Stimulated activated CD4-positive, alpha-beta T cell treated with anti-CD3 and anti-CD28 coated beads, Interleukin-15, amount 100 ng/mL, for 24 hours (primary cell): ENCODE measurements at places on chromosomes 2 and 18.

DNA sequence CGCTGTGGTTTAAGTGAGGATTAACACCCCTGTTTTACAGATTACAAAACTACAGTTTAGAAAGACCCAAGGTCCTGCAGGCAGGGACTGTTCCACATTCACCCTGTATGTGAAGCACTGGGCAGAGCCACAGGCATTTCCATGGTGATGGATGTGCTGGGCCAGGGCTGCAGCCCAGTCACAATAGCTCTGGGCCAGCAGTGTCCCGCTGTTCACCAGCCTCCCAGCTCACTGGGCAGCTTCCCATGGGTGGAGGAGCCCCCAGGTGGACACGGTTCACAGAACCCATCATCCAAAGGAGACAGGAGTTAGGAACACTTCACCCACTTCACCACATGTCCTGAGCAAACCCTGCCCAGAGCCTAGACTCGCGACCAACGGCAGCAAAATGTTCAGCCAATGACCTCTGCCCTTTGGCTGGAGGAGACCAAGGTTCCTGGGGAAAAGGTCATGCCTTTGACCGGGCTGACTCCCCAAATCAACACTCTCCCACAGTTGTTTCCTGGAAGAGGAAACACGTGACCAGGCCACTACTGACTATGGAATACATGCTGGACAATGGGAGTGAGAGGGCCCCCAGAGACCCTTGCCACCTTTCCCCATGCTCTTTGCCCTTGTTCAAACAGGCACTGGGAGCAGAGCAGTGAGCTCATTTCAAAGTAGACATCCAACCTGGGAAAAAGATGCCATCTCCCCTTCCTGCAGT lies 28.0 kb upstream of the SLC35F6 start:
- DNase-seq, result no peak

GRCh38 chr2:193891023-193891422 lies 1696.3 kb upstream of the TMEFF2 start:
- DNase-seq, result no peak

DNA sequence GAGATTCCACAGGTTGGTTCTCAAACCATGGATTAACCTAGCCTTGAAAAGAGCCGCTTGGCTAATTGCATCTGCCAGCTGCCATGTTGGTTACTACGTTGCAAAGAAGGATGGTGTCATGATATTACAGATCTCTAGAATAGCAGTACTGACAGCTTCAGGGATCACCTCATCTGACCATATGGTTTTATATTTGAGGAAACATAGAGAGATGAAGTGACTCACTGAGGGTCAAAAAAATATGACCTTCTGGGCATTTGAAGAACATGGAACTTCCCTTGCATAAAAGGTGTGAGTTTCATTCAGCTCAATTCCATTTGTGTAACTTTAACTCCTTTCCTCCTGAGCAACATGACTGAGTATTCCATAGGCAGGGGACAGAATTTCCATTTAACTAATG lies 242.3 kb downstream of the SETBP1 start:
- no peak for DNase-seq

- no peak for DNase-seq
Measured at GRCh38 chr2:46974174-46974573, 58.6 kb upstream of the MCFD2 start.

DNA sequence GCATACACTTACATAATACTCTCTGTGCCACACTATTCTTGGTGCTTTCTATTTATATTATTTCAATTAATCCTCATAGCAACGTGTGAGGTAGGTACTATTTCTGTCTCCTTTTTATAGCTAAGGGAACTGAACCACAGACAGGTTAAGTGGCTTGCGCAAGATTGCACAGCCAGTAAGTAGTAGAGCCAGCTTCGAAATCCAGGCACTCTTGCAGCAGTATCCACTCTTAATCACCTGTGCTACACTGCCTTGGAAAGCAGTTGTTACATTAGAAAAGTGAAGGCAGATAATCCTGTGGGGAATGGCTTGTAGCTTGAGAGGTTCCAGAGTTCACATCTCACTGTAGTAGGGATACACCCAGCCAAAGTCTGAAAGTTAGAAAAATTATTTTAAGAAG lies 198.3 kb downstream of the LDLRAD4 start:
- DNase-seq, result no peak

DNA sequence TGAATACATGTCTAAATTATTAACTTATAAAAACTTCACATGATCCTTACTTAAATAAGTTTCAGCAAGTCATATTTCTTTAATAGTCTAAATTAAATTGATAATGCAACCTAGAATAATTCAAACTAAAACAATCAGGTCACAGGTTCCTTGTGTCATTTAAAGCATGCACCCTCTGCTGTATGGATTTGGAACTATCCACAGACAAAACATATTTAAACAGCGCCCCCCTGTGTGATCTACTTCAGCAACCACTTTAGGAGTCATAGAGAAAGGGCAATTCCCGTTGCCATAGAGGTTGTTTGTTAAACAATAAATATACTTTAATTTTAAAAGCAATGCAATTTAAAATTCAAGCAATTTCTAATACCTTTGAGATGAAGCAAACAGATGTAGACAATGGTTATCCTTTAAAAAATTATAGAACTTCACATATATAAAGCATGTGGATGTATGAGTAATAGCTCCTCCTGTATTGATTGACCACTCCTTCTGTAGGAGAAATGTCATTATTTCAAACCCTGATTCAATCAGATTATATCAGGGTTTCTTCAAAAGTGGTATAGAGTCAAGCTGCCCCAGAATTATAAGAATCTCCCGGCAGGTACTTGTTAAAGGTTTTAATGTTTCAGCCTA lies 21.2 kb downstream of the GRB14 start:
- peak; percentile 5 for DNase-seq

DNA sequence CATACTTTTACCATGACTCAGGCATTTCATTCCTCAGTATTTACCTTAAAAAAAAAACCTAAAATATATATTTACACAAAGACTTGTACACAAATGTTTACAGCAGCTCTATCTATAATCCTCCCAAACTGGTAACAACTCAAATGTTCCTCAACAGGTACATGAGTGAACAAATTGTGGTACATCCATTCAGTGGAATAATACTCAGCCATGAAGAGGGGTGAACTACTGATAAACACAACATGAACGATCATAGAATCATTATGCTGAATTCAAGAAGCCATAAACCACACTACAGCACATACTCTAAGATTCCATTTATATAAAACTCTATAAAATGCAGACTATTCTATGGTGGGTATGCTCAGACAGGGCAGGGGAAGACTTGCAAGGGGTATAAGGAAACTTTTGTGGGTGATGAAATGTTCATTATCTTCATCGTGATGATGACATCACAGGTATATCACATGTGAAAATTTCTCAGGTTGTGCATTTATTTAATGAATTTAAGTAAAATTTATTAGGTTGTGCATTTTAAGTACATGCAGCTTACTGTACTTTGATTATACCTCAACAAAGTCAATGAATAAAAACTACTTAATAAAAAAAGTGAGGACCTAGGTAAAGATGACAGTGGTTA lies 24.7 kb upstream of the DUSP2 start:
- DNase-seq, result no peak

DNA sequence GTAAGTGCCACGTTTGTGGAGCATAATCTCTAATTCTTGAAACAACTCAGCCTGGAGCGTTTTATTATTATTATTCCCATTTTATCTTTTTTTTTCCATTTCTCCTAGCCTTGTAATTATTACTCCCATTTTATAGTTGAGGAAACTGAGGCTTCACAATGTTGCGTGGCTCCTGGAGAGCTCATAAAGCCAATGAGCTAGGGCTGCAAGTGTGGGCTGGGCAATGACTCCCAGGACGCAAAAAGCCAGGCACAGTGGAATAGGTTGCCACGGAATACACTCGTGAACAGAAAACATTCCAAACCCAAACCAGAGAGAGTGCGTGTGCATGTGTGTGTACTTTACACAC lies 13.5 kb upstream of the KLF11 start:
- DNase-seq, result no peak

DNA sequence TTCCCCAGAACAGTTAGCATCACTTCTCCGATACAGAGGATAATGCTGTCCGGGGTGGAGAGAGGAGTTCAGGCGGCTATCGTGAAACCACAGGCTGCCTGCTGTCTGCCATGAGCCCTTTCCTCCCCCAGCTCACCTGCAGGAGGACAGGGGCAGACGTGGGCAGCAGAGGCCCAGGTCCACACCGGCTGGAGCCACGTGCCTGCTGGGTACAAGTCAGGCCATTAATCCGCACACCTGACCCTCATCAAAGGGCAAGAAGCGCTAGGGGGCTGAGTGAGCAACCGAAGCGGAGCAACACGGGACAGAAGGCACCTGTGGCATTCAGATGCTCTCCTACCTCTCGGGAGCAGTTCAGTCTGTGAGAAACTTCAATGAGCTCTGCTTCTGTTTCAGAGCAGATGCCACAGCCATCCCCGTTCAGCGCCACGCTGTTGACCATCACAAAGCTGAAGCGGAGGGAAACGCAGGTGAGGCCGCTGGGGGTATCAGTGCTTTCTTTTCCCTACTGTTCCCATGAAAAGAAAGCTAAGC lies 21.5 kb downstream of the MPPE1 start:
- no peak for DNase-seq

GRCh38 chr18:36327352-36328316 lies 30.1 kb downstream of the FHOD3 start:
- no peak for DNase-seq

DNA sequence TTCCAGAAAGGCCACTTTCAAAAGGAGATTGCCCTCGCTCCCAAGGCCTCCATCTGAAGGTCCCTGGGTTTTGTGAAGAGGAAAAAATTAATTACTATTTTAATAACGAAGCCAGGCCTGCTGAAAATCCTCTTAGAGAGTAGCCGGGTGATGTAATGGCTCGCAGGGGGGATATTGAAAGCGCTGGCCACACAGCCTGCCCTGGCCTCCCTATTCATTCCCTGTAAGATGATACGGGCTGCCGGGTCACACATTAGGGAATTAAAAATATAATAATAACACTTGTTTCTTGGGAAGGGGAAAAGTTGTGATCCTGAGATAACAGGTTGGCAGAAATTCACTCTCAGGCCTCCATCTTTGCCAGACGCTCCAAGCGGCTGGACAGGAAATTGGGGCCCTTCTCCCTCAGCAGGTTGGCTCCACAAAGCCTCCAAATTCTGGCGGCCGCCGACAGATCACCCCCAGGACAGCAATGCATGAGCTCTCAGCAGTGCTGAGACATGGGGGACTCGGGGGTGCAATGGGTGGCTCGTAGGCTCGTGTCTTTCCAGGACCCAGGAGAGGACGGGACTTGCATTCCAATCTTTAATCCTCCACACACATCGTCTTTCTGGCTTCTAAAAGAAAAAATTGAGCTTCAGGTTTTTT lies 299.9 kb upstream of the SALL3 start:
- no peak for DNase-seq

DNA sequence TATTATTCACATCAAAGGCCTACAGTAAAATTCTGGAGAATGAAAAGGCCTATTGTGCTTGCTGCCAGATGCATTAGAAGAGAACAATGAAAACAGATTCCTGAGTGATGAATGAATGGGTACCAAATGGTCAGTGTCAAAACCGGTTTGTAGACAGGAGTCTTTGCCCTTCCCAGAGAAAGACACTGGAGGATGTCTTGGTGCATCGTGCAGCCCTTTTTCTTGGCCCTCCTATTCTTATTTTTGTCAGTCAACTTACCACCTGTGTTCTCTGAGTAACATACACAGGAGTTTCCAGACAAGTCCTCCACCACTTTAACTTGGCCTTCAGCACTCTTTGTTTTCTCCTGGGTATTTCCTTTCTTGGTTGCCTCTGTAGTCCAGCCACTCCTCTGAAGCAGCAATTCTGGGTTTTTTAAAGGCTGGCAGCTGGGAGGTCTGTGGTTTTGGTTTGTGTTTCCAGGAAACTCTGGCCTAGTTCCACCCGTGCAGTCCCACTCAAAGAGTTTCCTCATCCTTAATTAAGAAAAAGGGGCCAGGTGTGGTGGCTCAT lies 29.4 kb downstream of the PSTPIP2 start:
- peak; percentile 48 for DNase-seq

DNA sequence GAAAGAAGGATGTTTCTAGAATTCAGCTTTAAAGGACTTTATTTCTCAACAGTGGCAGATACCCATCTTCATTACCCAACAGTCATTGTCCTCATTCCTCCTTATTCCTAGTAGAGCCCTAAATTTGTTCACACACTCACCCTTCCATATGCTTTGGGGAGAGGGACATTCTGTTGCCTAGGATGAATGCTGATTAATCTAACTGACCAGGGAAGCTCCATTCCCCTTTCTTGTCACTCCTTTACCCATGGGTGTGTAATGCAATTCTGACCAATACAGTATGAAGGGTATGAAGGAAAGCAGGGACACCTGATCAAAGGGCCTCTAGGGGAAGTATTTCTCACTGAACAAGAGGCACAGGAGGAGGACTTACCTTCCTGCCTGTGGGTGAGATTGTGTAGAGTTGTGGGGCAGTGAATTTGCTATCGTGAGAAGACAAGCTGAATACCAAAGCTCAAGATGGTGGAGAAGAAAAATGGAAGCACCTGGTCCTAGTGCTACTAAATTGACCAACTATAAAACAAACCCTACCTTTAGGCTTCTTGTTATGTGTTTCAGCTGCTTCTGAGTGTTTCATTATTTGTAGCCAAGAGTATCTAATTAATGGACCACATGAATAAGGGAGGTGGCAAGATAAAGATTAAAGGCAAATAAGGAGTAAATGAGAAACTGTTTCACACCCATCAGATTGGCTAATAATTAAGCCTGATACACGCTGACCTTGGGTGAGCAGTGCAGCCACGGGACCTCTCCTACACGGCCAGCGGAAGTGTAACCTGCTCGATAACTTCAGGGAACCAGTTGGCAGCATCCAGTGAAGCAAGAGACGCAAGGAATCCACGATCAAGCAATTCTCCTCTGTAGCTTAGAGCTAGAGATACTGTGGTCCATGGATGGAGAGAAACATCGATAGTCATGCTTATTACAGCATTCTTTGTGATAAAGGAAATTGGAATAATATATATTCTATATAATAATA lies 202.3 kb downstream of the MYCN start:
- peak; percentile 7 for DNase-seq

DNA sequence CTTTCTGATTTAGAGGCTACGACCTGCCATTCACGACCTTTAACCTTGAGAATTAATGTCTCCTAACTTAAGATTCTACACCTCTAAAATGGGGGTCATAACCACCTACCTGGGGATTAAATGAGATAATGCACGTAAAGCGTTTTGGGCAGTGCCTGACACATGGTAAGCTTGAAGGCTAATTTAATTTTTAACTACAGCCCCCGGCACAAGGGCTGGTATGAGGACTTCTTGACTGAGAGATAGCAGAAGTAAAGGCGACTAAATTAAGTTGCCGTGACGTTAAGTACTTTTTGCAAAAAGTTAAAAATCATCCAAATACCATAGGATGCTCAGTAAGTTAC lies 549 bp downstream of the MRPL35 start:
- no peak for DNase-seq
